DMS153 (cell line): ENCODE measurements at places on chromosomes 5 and 9.

GRCh38 chr5:157598350-157598936 lies 22.9 kb upstream of the ADAM19 start:
- DNase-seq = no peak

DNA sequence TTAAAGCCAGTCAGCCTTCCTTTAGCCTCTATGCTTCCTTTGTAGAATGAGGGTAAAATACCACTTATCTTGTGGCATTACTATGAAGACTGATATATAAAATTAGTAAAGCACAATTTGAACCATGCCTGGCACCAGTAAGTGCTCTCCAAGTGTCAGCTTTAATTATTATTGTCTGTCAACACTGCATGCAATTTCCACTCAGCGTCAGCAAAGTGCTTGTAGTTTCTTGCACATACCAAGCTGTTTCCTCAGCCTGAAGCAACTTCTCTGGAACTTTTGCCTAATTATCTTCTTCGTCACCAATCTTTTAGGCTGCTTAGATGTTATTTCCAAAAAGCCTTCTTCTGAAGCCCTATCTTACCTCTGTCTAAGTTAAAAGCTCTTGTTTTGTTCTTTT lies 177.3 kb downstream of the CDC42SE2 start:
- DNase-seq = no peak

- DNase-seq = no peak
Measured at GRCh38 chr5:5826911-5827310, 404.4 kb downstream of the ICE1 start.

DNA sequence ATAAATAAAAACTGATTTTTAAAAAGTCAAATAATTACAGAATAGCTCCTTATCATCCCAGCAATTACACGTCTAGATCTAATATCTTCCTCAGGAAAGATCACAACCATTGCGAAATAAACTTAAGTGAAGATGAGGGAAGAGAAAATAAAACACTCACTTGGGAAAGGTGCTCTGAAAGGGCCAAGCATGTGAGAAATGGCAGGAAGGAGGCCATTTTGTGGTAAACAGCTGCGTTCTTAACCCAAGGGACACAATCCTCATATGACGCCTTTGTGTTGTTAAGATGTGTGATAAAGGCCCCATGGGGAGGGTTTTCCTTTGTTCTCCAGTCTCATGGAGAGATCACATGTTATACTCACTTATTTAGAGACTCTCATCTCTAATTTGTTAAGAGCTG lies 32.5 kb downstream of the JAKMIP2 start:
- no peak for DNase-seq

DNA sequence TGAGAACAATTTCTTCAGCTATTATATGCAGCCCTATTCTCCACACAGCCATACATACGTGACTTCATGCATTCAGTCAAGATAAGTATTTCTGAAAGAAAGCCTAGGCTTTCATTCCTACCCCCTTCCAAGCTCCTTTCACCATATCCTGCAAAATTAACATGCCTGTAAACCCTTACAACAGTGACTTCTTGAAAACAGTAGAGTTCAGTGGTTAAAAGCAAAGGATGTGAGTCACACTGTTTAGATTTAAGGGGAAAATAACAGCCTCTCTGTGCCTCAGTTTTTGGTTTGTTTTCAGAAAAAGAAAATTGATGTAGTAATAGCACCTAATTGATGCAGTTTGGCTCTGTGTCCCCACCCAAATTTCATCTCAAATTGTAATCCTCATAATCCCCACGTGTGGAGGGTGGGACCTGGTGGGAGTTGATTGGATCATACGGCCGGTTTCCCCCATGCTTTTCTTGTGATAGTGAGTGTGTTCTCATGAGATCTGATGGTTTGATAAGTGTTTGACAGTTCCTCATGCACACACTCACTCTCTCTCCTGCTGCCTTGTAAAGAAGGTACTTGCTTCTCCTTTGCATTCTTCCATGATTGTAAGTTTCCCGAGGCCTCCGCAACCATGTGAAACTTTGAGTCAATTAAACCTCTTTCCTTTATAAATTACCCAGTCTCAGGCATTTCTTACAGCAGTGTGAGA lies 264.8 kb downstream of the CETN3 start:
- no peak for DNase-seq

- DNase-seq = no peak
Measured at GRCh38 chr9:78640728-78641127, 343.8 kb downstream of the PSAT1 start.

- no peak for DNase-seq
Measured at GRCh38 chr5:158265346-158265745, 406.4 kb upstream of the CLINT1 start.

GRCh38 chr9:137181680-137182079 lies 6.7 kb downstream of the ANAPC2 start:
- no peak for DNase-seq

GRCh38 chr5:91528831-91529230 lies 145.7 kb upstream of the ARRDC3 start:
- peak; percentile 3 for DNase-seq

GRCh38 chr5:170426786-170427185 lies 37.6 kb upstream of the KCNMB1 start:
- DNase-seq = no peak

DNA sequence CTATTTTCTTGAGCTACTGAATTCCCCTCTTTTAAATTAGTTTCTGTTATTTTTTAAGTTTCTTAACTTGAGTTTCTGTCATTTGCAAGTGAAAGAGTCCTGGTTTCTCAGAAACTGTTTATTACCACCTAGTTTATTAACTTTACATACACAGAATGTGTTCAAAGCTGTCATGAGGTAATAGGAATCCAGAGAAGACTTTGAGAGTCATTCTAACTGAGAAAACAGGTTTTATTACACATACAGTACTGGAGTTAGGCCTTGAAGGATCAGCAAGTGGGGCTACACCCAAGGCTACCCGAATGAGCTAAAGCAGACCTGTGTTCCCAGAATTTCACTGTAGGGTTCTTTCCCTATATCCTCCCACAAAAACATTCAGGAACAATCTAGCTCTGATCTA lies 33.1 kb downstream of the FAM114A2 start:
- no peak for DNase-seq

DNA sequence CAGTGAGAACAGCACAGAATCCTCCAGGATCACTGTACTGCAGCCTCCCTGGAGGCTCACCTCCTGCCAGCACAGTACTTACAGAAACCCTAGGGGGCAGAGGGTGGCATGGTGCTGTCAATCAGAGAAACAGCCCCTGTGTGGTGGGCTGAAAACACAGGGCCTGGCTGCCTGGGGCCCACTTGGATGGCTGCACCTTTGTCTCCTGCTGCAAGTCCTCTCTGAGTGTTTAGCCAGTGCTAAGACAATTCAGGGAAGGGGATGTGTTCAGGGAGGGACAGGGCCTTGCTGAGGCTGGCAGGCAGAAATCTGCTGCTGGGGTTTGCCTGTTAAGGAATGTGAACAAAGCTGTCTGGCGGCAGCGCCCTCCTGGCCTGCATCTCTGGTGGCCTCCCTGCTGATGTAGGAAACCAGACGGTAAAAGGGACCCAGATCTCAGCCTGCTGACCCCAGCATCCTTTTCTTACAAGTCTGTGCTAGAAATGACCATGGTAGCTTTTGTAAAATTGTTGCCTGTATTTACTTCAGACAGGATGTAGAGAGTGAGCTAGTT lies 39.5 kb downstream of the PRRC2B start:
- no peak for DNase-seq

DNA sequence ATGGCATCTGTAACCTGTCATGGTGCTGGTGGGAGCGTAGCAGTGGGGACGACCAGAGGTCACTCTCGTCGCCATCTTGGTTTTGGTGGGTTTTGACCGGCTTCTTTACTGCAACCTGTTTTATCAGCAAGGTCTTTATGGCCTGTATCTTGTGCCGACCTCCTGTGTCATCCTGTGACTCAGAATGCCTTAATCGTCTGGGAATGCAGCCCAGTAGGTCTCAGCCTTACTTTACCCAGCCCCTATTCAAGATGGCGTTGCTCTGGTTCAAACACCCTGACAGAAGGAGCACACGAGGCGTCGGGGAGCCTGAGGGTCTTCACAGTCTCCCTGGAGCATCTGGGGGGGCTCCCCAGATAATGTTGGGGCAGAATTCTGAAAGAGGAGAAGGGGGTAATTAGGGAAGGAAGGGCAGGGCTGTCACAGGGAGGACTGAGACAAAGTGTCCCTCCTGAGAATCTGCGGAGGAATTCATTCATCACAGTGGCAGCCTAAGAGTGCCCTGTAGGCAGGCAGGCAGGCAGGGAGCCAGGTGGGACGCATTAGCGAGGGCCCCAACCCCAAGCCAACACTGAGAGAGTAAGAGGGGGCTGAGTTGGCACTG lies 21.3 kb upstream of the NCS1 start:
- no peak for DNase-seq

- no peak for DNase-seq
Measured at GRCh38 chr5:53826504-53826903, 266.1 kb downstream of the NDUFS4 start.

DNA sequence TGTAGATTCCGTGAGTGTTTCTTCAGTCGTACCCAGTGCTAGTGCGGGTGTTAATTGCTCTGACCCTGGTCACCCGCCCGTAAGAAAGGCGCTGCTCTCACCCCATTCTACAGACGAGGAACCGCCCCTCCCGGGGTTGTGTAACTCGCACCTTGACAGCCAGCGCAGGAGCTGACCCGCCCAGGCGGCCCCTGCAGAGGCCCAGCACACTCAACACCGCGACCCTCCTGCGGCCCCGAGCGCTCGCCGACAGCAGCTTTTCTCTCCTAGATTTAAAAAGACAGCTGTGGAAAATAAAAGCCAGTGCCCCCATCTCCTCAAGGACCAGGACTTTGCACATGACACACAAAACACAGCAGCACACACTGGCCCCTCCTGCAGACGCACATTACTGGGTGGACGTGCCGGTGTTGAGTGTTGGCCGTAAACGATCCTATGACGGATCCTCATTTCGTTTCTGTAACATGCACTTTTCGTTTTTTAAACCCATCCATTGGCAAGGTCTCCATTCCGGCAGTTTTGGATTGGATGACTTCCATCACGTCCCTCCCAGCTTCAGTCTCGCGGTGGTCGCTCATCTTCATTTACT lies 22.9 kb downstream of the OR2V2 start:
- DNase-seq = no peak

DNA sequence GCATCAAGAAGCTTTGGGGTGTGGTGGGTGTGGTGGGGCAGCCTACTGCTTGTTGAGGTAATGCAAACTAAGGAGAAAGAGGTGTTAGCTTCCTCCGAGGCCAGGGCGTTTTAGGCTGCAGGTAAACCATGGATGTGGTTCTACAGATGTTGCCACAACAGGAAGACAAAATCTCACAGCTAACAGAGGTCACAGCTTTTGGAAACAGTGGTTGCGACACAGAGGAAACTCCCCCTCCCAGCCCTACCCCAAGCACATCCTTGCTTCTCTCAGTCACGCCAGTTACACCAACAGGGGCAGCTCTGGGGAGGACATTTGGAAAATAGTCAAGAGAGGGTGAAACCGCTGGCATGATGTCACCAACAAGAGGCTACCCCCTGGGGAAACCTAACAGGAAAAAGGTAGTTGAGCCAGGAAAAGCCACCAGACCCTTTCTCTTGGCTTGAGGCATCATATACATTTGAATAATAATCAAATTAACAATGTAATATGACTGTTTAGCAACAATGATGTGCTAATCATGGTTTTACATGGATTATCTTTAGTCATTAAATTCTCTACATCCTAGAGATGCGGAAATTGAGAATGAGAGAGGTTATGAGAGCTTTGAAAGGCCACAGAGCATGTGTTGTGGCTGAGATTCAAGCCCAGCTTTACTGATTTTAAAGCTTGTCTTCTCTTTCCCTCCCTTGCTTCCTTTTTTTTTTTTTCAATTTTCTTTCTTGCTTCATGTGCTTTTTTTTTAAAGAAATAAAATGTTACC lies 82.2 kb upstream of the IL12B start:
- DNase-seq = no peak

- peak; percentile 7 for DNase-seq
Measured at GRCh38 chr9:110088099-110088498, 119.9 kb downstream of the C9orf152 start.

- DNase-seq = no peak
Measured at GRCh38 chr5:33539212-33539611, 98.4 kb downstream of the TARS1 start.

DNA sequence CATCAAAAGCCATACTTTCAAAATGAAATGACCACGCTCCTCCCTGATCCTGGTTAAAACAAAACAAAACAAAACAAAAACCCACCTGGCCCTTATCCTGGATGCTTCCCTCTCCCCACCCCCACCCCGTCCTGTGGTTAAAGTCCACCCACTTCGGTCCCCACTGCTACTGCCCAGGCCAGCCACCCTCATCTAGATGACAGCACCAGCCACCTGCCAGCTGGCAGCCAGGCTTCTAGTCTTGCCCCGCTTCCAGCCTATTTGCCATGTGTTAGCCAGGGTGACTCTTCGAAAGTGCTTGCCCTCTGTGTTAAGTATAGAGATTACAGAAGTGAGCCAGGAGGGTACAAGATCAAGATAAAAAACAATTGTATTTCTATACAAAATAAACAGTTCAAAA lies 27.5 kb upstream of the NCS1 start:
- no peak for DNase-seq

GRCh38 chr5:143582869-143583268 lies 179.4 kb upstream of the NR3C1 start:
- DNase-seq = no peak

DNA sequence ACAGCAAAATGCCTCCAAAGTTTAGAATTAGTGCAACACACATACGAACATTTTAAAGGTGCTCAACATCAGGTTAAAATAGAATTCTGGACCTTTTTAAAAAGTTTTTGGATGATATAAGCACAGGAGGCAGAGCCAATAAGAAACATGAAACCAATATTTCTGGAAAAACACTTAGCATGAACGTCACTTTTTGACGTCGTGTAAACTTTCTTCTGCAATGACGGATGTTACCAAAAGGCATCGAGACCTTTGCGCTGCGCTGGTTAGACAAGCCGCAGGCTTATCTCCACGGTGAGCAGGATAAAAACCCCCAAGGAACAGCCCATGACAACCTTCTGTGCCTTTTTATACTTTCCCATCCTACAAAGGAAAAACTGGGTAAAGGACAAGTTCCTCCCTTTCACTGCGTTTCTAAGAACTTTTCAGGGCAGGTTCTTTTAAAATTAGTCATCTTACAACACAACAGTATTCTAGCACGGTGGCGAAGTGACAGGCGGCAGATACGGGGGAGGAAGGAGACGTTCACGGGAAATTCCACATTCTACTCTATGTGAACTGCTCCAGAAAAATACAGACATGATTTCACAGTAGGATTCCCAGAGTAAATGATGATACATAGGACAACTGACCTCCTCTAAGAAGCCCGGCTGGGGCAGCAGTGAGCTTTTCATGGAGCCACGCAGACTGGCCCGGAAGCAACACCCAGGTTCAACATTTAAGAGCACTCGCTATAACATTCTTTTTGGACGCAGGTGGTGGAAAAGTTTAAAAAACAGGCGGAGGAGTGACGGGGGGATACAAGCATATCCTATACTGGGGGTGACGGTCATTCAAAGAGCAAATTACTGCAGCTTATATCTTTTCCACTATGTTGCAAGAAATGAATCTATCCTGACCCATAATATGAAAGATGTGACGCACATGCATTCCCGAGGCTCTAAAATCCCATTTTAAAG lies 52.4 kb downstream of the USP20 start:
- DNase-seq = peak; percentile 29

GRCh38 chr9:133982971-133983720 lies 9.0 kb downstream of the VAV2 start:
- DNase-seq = no peak
